NCI-H510A (cell line): ENCODE measurements at places on chromosomes 1 and 21.

DNA sequence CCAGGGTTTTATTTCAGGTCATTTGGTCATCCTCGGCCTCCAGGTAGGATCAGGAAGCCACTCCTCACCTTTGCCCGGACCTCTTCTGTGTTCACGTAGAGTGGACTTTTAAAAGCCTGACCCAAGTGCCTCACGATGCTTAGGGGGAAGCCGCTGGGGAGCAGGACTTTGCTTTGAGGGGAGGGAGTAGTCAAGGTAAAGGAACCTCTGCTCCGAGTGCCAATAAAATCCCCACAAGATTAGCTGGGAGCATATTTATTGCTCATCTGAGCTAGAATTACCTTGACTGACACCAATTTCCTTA is 603 bp upstream of the DHRS3 start:
- no peak for DNase-seq

DNA sequence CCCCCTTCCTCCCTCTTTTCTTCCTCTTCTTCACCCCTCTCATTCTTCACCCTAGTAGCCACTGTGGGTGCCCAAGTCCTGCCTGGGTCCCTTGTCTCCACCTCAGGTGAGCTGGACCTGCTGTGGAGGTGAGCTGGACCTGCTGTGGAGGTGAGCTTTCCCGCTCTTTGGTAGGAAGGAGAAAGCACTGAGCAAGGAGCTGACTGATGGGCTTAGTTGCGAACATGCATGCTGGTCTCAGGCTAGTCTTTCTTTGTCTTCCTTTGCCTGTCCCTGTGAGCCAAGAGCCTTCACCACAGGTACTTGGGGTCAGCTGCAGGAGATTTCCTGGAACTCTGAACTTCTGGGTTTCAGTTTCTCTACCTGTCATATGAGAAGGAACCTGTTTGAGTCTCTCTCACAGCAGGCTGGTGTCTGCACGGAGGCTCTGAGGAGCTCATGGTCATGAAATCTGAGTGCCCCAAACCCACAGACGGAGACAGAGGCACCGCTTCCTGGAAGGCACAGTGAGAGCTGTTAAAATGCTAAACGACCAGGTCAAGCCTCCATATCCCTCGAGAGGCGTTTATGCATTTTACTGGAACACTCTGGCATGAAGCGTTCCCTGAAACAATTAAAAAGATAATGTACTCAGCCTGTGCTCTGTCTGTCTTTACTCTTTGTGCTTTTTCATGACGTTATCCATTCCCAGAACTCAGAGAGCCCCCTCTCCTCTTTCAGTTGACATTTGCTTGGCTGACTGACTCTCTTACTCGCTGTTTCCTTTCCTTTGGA is 69.5 kb downstream of the RHOU start:
- no peak for DNase-seq

GRCh38 chr1:235199441-235199840 is 38.4 kb upstream of the RBM34 start:
- DNase-seq: no peak

DNA sequence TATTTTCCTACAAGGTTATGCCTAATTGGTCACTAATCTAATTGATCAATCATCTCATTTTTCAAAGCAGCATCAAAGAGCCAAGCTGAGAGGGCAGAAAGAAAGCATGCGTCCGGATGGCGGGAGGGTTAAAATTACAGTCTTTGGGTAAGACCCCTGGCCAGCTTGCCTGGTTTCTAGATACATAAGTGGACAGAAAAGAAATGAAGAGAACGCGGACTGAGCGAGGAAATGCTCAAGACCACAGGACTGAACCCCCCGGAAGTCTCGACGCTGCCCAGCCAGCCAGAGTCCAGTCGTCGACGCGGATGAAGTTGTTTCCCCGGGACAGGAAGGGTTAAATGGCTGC is 297.2 kb downstream of the OMA1 start:
- DNase-seq: no peak

DNA sequence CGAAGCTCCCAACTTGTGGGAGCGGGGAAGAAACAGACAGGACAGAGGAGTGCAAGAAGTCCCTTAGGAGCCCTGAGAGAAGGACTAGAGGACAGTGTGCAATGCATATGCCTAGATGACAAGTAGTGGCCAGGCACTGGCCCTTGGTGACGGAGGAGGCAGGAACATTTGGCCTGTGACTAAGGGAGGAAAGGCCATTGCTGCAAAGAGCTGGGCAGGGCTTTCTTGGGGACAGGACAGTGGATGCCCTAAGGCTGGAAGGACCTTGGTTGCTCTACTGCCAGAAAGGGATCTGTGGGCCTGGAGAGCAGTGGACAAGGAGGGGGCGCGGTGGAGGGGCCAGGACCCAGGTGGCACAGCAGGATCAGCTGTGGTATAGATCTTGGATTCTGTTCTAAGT is 481.3 kb downstream of the CAMTA1 start:
- no peak for DNase-seq

GRCh38 chr1:38686167-38686926 is 173.2 kb downstream of the RRAGC start:
- no peak for DNase-seq

- DNase-seq: no peak
These were observed 483.7 kb downstream of the USP25 start for GRCh38 chr21:16213518-16213917.

DNA sequence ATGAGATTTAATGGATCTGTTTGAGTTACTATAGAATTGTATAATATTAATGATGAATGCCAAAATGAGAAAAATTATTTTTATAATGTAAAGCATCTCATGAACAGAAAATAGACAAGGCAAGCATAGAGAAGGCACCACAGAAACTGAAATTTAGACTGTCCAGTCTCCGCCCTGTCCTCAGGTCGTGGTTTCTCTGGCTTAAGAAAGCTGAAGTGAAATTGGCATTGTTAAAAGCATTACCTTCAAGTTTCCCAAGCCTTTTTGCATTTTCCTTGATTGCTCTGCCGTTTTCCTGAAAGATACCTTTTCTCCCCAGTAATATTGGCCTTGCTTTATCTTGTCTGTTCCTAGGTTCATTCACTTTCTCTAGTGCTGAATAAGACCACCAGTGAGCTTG is 58.0 kb downstream of the VPS13D start:
- DNase-seq: no peak

GRCh38 chr1:50531601-50532000 is 108.4 kb upstream of the DMRTA2 start:
- no peak for DNase-seq
